ENCODE measurements at places on chromosomes 4 and X.

DNA sequence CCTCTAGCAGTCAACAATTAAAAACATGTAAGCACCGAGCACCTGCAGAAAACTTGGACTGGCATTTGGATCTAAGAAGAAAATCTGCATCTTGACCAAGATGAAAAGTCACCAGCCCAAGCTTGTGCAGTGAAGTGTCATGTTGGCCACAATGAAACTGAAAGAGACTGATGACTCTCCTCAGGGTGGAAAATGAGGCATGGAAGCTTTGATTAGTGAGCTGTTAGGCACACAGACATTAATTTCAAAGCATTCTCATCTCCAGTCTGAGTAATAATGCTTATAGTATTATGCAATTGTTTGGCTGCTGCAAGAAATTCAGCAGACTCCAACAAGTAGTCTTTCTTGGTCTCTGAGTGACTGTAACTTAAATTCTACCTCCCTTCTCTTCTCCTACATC, 150.1 kb downstream of the AR start:
- H3K36me3 ChIP-seq = no peaks in the 10 kb centered on the region
- H3K4me3 ChIP-seq = no peak overlapping the region
- H3K27ac ChIP-seq = no peak overlapping the region
- no peaks in the 10 kb centered on the region for H3K4me1 ChIP-seq
- peaks cover 28% of the 10 kb centered on the region for H3K27me3 ChIP-seq

DNA sequence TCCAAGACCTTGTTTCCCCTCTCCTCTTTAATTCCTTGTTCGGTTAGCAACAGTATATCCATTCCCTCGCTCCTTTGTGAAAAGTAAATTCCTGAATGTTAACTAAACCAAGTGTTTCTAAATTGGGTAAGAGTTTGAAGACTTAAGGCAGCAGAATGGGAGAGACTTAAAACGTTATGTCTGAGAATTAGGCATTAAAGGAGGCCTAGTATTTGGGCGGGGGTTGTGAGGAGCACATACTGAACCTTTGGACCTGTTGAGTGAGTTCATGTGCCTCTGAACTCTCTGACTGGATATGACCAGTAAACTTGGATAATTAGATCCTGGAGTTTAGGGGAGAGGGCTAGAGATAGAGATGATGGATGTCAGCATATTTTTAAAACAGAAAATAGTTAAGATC, 1.2 kb downstream of the MSMO1 start:
- no peak for DNase-seq
- H3K4me1 ChIP-seq = peaks cover 31% of the 10 kb centered on the region
- no peak overlapping the region for H3K27ac ChIP-seq

DNA sequence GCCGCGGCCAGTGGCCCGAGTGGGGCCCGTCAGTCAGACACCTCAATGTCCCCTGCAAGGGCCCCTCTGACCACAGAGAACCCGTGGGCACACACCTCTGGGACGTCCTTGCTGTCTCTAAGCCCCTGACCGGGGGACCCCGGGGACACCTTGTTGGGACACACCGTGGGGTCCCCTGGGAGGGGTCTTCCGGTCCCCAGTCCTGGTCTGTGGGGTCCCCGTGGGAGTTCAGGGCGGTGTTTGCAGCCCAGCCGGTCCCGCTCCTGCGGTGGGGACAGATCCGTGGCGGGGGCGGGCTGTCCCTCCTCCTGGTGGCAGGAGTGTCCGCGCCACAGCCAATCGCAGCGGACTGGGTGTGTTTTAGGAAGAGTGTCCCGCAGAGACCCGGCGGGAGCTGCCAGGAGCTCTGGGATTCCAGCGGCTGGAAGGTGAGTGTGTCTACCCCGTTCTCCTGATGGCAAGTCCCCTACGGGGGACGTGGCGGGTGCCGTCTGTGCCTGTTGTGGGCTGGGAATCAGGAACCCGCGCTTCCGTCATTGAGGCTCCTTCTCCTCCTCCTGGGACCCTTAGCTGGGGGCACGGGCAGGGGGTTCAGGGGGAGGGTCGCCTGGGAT, 5.1 kb upstream of the PLCXD1 start:
- no peak overlapping the region for H3K27ac ChIP-seq
- no peaks in the 10 kb centered on the region for H3K4me1 ChIP-seq
- H3K27me3 ChIP-seq = no peaks in the 10 kb centered on the region
- peak overlapping the region; percentile 18 for H3K4me3 ChIP-seq

GRCh38 chr4:123731035-123731434, 334.4 kb downstream of the SPRY1 start:
- H3K27me3 ChIP-seq = no peaks in the 10 kb centered on the region
- no peaks in the 10 kb centered on the region for H3K4me1 ChIP-seq
- H3K4me3 ChIP-seq = no peak overlapping the region
- DNase-seq = no peak

GRCh38 chr4:20137176-20137575, 114.5 kb upstream of the SLIT2 start:
- no peaks in the 10 kb centered on the region for H3K36me3 ChIP-seq
- no peak overlapping the region for H3K4me3 ChIP-seq
- H3K4me1 ChIP-seq = no peaks in the 10 kb centered on the region
- H3K27me3 ChIP-seq = no peaks in the 10 kb centered on the region
- no peak overlapping the region for H3K27ac ChIP-seq
- no peak for DNase-seq

DNA sequence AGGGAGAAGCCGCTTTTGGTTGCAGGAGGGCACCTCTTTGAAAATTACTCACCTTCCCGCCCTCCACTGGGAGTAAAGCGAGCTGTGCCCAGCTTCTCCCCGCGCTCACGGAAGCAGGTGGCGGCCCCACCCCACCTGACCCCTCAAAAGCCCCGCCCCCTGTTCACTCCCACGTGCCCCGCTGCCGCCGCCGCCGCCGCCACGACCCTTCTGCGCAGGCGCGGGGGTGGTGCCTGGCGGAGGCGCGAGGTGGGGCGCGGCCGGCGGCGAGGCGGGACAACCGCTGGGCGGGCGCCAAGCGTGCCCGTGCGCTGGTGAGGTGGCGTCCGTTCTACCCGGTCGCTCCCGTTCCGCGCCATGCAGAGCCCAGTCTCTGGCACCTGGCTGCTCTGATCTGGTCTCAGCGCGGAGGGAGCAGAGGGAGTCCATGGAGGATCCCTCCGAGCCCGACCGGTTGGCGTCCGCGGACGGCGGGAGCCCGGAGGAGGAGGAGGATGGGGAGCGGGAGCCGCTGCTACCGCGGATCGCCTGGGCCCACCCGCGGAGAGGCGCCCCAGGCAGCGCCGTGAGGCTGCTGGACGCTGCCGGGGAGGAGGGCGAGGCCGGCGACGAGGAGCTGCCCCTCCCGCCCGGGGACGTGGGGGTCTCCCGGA, at the start of gene PI4K2B:
PI4K2B (plus strand) TSS at position 297 of the 653 bp plus-strand sequence; CDS start at position 428, 131 bp downstream.
- H3K4me3 ChIP-seq = peak within 1 kb of the TSS; percentile 99
- no peaks in the 10 kb centered on the region for H3K36me3 ChIP-seq
- H3K4me1 ChIP-seq = no peaks in the 10 kb centered on the region
- peak within 1 kb of the TSS; percentile 97 for H3K27ac ChIP-seq

- no peaks in the 10 kb centered on the region for H3K36me3 ChIP-seq
- H3K27me3 ChIP-seq = no peaks in the 10 kb centered on the region
- H3K27ac ChIP-seq = no peak overlapping the region
- no peak for DNase-seq
- H3K4me1 ChIP-seq = peaks cover 8% of the 10 kb centered on the region
- no peak overlapping the region for H3K4me3 ChIP-seq
Observed at GRCh38 chr4:90495936-90496335, 368.7 kb downstream of the CCSER1 start.
